ENCODE measurements at places on chromosomes 1 and 21.

GRCh38 chr1:115092175-115092574 is 2.9 kb upstream of the TSPAN2 start:
- DNase-seq, result no peak

GRCh38 chr1:169094897-169095569 is 11.5 kb upstream of the ATP1B1 start:
- peak; percentile 63 for DNase-seq

- DNase-seq, result peak; percentile 37
Observed at GRCh38 chr1:15758953-15759661, 512 bp downstream of the FBLIM1 start.

- DNase-seq, result peak; percentile 68
Observed at GRCh38 chr1:6148497-6149241, 31.5 kb downstream of the CHD5 start.

DNA sequence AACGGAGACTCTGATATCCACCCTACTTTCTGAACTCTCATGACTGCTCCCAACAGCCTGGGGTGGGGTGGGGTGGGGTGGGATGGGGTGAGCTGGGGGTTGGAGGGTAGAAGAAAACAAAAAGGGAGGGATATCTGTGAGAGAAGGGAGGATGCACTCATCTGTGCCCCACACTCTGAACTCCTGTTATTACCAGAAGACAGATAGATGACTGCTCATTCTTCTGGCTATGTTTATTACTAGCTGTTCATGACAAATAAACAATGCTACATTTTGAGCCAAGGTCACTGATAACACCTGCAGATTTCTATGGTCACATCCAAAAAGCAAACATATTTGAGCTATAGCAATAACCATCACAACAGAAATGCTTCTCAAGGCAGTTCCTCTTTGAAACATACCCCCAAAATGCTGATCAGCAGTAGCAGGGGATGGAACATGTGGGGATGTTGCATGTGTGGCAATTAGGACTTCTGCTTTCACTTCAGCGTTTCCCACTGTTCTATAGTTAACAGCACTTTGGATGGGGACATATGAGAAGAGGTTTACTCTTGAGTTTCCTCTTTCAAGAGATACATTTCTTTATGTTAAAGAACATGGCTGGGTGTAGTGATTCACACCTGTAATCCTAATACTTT is 43.3 kb downstream of the GPR3 start:
- no peak for DNase-seq

DNA sequence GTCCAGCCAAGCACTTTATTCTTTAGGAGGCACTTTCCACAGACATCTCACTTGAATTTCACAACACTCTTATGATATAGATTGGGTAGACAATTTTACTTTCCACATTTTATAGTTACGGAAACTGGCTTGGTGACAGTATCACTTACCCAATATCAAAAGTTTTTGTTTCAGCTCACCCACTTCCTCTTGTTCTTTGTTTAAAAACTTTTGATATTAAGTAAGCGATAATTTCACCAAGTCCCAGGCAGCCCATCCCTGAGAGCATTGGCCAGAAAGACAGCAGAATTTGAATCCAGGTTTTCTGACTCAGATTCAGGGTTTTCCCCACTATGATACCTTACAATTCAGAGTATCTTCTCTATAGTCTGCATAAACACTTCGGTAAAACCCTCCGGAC is 60.0 kb downstream of the LRIG2 start:
- DNase-seq, result no peak

- DNase-seq, result no peak
Observed at GRCh38 chr1:145786271-145786670, 37.6 kb downstream of the RNF115 start.

- no peak for DNase-seq
Observed at GRCh38 chr1:240804475-240804874, 192.5 kb upstream of the GREM2 start.

DNA sequence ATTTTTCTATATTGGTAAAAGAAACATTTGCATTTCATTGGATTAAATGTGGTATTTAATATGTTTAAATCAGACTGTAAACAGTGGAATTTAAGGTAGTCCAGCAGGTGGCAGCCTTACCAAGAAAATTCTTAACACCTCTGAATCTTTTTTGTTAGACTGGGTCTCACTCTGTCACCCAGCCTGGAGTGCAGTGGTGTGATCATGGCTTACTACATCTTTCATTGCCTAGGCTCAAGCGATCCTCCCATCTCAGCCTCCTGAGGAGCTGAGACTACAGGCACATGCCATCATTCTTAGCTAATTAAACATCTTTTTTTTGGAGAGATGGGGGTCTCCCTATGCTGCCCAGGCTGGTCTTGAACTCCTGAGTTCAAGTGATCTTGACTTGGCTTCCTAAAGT is 98.8 kb downstream of the RABGAP1L start:
- peak; percentile 72 for DNase-seq

GRCh38 chr1:153545067-153546055 is at the start of gene S100A4:
Gene S100A4 (minus strand): TSS chr1:153545806. CDS start chr1:153544794, 1,012 bp downstream.
- peak; percentile 98 for DNase-seq

GRCh38 chr1:17318262-17318661 is 10.3 kb downstream of the PADI4 start:
- no peak for DNase-seq

- DNase-seq, result no peak
Observed at GRCh38 chr21:43345746-43346409, 81.1 kb downstream of the SIK1 start.

DNA sequence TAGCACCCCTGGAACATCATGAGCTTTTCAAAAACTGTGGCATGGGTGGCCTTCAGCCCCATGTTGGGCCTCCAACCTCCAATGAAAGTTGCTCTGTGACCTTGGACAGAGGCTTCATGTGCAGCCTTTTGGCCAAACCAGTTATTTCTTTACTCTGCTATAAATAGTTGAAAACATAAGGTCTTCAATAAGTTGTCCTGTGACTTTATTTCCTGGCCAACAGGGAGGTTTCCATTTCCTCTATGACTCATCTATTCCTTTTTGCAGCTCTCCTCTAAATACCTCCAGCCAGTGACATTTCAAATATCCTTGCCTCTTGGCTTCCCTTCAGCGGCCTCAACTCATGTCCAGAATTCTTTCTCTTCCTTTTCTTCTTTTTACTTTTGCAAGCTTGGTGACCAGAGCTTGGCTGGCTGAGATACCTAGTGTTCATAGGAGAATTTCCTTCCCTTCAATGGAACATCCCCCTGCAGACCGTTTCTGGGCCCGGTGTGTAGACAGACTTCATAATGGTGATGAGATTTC is 22.7 kb upstream of the TRIM67 start:
- DNase-seq, result no peak

DNA sequence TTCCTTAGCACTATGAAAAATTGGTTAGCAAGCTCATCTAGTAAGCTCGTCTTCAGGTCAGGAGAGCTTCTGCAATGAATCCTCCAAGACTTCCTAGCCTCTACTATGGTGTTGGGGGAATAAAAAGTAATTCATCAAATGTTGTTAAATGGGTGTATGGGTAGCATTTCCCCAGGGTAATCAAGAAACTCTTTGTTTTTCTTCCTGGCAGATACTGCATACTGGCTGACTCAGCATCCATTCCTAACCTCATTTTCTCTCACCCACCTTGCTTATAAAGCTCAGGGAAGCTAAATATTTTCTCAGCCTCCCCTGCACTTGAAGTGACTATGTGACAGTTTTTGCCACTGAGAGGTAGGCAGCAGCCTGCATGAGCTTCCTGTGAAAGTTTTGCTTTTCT is 83.4 kb downstream of the MAB21L3 start:
- no peak for DNase-seq

DNA sequence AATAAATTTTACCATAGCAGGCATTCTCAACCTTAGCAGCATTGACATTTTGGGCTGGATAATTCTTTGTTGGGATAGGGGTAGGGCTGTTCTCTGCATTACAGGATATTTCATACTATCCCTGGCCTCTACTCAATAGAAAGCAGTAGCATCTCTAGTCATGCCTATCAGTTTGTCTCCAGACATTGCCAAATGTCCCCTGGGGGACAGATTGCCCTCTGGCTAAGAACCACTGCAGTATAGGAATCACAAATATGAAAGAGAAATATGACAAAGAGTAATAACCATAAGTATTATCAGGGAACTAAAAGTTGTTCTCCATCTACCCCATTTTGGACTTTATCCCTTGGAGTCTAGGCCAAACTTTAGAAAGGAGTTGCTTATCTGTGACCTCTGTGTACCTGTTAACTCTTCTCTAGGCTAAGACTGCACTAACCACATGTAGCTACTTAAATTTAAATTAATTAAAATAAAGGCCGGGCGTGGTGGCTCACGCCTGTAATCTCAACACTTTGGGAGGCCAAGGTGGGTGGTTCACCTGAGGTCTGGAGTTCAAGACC is 76.1 kb downstream of the AGO3 start:
- no peak for DNase-seq

- no peak for DNase-seq
Observed at GRCh38 chr1:19564366-19564765, 79.0 kb upstream of the CAPZB start.

DNA sequence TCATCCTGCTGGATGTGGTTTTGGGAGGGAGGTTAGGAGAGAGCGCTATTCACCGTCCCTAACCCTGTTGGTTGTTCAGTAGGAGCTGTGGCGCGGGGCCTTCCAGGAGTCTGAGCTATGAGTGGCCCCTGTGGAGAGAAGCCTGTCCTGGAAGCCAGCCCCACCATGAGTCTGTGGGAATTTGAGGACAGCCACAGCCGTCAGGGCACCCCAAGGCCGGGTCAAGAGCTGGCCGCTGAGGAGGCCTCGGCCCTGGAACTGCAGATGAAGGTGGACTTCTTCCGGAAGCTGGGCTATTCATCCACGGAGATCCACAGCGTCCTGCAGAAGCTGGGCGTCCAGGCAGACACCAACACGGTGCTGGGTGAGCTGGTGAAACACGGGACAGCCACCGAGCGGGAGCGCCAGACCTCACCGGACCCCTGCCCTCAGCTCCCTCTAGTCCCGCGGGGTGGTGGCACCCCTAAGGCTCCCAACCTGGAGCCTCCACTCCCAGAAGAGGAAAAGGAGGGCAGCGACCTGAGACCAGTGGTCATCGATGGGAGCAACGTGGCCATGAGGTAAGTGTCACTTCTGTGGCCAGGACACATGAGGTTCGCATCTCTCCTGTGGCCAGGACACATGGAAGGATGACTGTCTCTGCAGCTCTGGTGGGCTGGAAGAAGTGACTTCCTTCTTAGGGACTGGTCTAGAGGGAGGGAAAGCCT is 1.2 kb downstream of the ZC3H12A start:
- no peak for DNase-seq

DNA sequence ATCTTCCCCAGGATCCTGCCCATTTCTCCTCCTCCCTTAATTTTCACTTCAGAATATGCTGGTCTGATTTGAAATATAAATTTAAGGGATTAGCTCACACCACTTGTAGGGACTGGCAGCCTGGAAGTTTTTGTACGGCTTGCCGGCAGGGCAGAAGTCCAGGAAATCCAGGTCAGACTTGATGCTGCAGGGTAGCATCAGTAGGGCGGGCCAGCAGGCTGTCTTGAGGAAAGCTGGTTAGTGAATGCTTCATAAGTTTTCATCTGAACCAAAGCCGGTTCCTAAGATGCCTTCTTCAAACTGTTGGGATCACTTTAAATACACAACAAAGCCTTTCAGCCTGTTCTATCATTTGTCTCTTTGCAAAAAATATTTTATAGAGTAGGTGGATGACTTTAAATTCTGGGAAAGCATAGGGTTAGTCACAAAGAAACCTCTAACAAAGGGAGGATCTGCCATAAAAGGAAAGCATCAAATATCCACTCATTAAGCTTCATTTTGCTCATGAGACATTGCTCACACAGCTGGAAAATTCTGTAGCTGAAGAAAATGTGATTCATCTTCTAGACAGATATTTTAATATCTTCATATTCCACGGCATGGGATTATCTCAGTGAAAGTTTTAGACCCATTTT is 90.7 kb upstream of the GFI1 start:
- DNase-seq, result no peak

DNA sequence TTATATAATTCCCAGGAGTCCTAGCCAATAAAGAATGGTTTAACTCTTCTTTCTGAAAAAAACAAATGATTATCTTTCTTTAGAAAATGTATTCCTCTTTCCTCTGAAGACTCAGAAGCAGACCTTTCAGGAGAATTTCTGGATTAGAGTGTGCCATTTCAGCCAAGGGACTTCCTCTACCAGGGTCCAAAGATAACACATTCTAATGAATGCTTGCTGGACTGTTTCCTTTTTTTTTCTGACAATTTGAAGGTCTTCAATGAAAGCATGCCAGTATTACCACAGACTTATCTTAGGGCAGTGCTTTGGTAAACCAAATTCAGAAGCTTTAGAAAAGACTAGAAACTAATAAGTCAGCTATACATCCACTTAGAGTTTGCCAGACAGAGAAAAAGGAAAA is 80.5 kb downstream of the RERE start:
- no peak for DNase-seq

DNA sequence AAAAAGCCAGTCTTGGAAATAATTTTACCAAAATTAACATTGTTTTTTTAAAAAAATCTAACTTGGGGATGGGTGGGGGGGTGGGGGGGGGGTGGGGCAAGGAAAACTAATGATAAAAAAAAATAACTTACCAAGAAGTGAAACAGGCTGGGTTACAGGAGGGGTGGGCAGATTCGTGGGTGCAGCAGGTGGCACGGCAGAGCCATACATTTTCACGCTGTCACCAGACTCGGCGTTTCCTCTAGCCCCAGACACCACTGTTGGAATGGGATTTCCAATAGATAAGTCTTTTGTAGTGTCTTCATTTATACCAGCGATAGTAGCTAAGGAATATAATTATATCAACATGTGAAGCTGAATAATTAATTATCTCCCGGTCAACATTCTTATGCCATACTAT is 25.4 kb downstream of the SOD1 start:
- no peak for DNase-seq

DNA sequence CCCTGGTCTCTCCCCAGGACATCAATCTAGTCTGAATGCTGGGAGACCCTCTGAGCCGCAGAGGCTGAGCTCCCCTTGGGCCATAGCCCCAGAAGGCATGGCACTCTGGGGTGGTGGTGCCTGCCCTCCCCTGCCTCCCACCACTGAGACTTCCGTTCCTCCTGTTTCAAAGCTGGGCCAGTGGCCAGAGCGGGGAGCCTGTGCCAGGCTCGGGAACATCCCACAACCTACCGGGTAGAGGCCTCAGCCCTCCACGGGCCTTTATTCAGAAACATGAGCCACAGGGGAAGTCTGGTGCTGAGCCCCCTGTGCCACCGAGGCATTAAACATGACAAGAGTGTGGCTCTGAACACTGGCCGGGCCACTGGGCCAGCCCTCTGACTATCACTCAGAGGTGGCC is 8.1 kb downstream of the CCDC24 start:
- DNase-seq, result no peak

DNA sequence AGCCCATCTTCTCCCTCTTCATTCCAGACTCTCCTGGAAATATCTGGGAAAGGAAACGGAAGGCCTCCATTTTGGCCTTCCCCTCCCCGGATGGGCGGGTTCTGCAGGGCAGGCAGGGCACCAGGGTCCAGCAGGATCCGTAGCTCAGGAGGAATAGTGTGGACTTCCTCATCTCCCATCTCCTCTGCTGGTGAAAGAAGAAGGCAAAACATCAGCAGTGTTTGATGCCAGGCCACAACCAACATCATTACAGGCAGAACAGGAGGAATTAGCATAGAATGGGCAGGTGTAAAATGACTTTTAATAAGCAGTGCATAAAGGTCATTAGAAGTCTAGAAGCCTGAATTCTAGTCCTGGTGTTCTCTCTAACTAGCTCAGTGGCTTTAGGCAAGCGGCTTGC is 165.9 kb downstream of the TGFBR3 start:
- DNase-seq, result no peak

GRCh38 chr1:152458384-152459185 is 44.5 kb upstream of the CRNN start:
- DNase-seq, result peak; percentile 65

All from NCI-H69 (cell line).